ENCODE measurements at places on chromosomes 16 and 17. TPM values are rescaled to one million over a fixed set of nuclear protein-coding genes. Genes with fewer than 3 reads are reported as not detected.

The ADAP2 gene
- 3.0 TPM for total RNA-seq

DNA sequence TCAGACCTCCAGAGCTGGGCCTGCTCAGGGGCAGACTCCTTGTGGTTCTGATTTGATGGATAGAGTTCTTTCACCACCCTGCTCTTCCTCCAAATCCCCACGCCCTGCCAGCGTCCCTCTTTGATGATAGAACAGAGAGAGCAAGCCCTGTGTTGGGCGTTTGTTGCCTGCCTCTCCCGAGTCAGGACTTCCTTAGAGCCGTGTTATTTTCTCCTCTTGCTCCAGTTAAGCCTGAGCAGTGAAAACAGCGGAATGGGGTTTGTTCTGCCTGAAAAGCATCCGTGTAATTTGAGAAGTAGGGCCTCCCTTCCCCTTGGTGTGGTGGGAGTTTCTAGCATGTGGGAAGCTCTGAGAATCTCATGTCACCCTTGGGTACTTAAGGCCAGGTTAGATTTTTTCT is 22.1 kb downstream of the TMEM94 start:
- no peaks in the 10 kb centered on the region for H3K27me3 ChIP-seq
- peaks cover 31% of the 10 kb centered on the region for H3K36me3 ChIP-seq
- no peak overlapping the region for H3K4me3 ChIP-seq
- H3K4me1 ChIP-seq = peaks cover 2% of the 10 kb centered on the region
- no peak for DNase-seq
- H3K27ac ChIP-seq = no peak overlapping the region

GRCh38 chr17:73710095-73710592 is 65.9 kb upstream of the SDK2 start:
- H3K4me1 ChIP-seq = peaks cover 19% of the 10 kb centered on the region
- peak overlapping the region; percentile 5 for H3K27ac ChIP-seq
- peak; percentile 79 for DNase-seq
- no peak overlapping the region for H3K4me3 ChIP-seq

GRCh38 chr17:61567045-61567802 is 23.8 kb downstream of the NACA2 start:
- no peaks in the 10 kb centered on the region for H3K36me3 ChIP-seq
- DNase-seq = no peak
- H3K4me1 ChIP-seq = no peaks in the 10 kb centered on the region
- no peak overlapping the region for H3K27ac ChIP-seq
- H3K27me3 ChIP-seq = peaks cover 9% of the 10 kb centered on the region
- H3K4me3 ChIP-seq = no peak overlapping the region
